ENCODE measurements at places on chromosomes 4 and X.

DNA sequence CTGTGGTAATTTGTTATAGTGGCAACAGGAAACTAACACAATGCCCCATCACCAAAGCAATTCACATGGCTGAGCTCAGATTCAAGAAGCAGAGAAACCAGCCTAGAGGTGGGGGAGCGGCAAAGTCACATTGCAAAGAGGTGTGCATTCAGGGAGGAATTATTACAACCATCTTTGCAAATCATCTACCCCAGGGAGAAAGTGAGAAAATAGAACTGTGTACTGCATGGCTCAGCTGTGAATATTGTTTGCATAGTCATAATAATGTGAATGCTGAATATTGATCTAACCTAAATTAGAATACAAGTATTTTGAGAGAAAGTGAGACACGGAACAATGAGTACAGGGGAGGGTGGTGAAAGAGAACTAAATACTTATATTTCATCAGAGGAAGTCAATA, 387.9 kb downstream of the BCOR start:
- DNase-seq, result no peak

- no peak for DNase-seq
Measured at GRCh38 chrX:1336948-1337779, 579 bp downstream of the IL3RA start.

- DNase-seq, result no peak
Measured at GRCh38 chrX:100883654-100884053, 9.5 kb upstream of the NOX1 start.

- no peak for DNase-seq
Measured at GRCh38 chrX:135543172-135543571, 22.7 kb downstream of the INTS6L start.

DNA sequence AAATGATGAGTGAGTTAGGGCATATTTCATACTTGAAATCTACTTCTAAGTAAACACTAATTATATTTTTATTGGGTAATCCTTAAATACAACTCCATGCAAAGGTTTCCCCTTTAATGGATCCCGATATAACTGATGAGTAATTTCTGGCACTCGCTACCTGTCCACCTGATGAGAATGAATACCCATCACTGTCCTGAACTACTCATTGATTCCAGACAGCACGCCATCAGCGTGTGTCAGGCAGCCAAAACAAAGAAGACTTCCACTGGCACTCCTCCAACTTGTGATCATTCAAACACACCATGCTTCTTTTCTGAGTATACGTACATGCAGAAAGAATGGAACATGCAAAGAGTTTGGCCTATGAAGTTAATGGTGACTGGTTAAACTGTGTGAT, 69.4 kb downstream of the HCCS start:
- no peak for DNase-seq

GRCh38 chr4:188297873-188298272, 158.6 kb downstream of the TRIML1 start:
- DNase-seq, result no peak

- no peak for DNase-seq
Measured at GRCh38 chr4:171876636-171877035, 63.4 kb downstream of the GALNTL6 start.

DNA sequence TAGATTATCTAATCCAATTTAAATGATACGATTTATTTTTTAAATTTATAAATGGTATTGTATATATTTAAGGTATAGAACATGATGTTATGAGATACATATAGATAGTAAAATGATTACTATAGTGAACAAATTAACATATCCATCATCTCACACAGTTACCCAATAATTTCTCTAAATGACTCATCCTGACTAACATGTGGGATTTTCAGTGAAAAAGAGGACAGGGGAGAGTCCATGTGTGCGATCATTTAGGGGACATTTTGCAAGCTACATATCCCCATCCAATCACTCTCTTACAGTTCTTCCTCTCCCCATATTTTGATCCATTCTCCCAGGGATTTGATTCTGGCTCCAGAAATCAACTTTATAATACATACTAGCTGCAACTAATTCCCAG, 88.2 kb downstream of the ABCB7 start:
- DNase-seq, result no peak

DNA sequence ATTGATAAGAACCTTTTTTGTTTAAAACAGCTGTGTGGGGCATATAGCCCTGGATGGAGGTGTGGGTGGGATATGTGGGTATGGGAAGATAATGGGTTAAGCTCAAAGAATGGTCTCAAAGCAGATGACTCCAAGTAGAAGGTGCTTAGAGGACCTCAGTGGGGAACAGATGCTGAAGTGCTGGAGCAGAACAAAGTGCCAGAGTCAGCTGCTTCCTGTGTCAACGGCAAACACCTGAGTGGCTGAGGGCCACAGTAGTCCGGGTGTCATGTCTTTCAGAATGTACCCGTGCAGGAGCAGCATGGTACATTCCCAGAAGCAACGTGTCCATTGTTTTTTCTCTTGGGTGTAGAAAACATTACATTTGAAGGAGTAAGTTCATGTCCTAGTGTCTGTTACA, 210.6 kb downstream of the CCNG2 start:
- DNase-seq, result no peak

DNA sequence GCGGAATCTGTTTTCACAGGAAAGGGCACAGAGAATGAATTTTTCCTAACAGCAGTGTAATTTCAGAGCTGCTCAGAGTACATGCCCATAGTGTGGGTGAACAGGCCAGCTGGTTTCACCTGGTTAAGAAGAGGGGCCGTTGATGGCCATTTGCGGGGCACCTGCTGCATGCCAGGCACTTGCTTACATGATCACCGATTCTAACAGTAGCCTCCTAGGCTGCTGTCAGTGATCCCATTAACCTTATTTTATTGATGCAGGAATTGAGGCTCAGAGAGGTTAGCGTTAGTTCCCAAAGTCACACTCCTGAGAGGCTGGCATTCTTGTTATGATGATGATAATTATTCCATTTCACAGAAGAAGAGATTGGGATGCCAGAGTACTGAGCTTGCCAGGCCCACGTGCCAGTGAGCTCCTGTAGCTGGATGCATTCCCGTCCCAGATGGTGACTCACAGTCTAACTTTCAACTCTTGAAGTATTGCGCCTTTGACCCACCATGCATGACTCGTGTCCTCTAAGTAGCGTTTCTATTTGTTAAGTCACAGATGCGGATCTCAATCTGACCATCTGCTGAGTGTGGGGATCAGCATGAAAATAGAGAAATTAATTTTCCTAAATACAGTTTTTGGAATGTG, 76.5 kb downstream of the PSAPL1 start:
- no peak for DNase-seq

DNA sequence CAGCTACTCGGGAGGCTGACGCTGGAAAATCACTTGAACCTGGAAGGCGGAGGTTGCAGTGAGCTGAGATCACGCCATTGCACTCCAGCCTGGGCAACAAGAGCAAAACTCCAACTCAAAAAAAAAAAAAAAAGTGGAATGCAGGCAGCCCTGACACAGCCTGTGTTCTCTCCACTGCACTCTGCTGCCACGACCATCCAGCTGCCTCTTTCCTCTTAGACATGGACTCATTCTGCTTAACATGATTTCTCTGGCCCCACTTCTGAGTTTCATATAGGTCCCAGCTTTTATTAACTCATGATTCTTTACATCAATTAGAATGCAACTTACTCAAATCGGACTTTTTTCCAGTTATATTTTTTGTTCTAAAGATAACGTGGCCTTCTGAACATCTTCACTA, 29.6 kb downstream of the SLC10A6 start:
- no peak for DNase-seq

GRCh38 chrX:50579955-50580354, 109.3 kb upstream of the DGKK start:
- peak; percentile 62 for DNase-seq

DNA sequence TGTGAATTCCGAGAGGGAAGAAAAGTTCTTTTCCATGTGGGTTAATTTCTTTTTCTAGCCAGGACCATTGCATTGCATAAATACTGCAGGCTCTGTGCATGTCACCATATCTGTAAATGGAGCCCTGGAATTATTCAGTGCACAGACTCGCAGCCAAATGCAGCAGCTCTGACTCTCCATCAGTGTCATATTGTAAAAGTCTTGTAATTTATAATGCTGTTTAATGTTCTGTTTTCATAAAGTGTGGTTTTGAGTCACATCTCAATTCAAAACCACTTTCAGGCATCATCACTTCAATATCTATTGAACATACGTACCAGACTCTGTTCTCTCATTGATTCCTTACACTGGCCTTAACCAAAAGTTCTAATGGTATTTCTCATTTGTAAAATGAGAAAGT, 193.9 kb upstream of the RPL34 start:
- DNase-seq, result peak; percentile 19

DNA sequence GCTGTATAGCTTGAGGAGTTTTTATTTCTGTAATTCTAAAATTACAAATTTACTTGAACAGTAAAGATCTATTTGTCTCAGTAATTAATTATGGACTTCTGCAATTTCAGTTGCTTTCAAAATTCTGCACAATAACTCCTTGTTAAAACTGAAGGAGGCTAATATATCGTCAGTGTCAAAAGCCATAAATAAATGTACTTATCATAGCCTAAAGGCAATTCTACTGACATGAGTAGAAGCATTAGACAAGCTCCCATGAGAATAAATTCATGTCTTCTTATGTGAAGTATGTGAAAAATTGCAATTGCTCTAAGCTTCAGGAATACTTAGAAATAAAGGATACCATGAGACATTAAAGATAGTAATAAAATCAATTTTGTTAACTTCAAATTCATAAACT, 381.2 kb upstream of the PCDH10 start:
- DNase-seq, result no peak

DNA sequence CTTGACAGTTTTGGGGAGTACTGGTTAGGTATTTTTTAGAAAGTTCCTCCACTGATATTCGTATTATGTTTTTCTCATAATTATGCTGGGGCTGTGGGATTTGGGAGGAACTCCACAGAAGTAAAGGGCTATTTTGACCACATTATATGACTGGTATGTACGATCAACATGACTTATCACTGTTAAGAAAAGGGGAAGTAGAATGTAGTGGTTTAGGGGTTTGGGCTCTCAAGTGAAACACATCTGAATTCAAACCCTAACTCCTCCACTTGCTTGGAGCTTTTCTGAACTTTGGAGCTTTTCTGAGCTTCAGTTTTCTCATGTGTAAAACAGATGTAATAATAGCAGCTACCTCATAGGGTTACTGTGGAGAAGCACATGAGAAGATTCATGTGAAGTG, 96.4 kb upstream of the C1GALT1C1 start:
- no peak for DNase-seq

- DNase-seq, result no peak
Measured at GRCh38 chr4:33914386-33914785, 2329.9 kb downstream of the ARAP2 start.

- DNase-seq, result no peak
Measured at GRCh38 chr4:40840255-40840984, 90.7 kb downstream of the NSUN7 start.
